ENCODE measurements at places on chromosomes 4 and X. TPM values are rescaled to one million over a fixed set of nuclear protein-coding genes. Genes with fewer than 3 reads are reported as not detected.

GRCh38 chr4:71217688-71218087 lies 121.1 kb upstream of the SLC4A4 start:
- no peak for DNase-seq

- no peak for DNase-seq
Measured at GRCh38 chr4:48683784-48684666, 96.1 kb downstream of the FRYL start.

DNA sequence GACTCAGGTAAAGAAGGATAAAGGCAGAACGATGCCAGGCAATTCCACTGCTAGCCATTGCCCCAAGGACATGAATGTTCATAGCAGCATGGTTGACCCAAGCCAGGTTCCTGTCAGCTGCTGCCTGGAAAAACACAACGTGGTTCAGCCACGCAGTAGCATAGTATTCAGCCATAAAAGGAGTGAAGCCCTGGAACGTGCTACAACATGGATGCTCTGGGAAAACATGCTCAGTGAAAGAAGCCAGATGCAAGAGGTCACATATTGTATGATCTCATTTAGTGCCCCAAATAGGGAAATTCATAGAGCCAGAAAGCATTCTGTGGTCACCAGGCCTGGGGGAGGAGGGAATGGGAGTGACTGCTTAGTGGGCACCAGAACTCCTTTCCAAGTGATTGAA lies 129.8 kb downstream of the GPR143 start:
- no peak for DNase-seq

- DNase-seq, result no peak
Measured at GRCh38 chr4:184896868-184897715, 71.3 kb upstream of the ACSL1 start.

The ENPEP gene
- polyA plus RNA-seq, result not detected

Data from immature natural killer cell (primary cell).